ENCODE measurements at places on chromosomes 12 and 14. TPM values are rescaled to one million over a fixed set of nuclear protein-coding genes. Genes with fewer than 3 reads are reported as not detected.

The MORN3 gene
- 0.33 TPM for total RNA-seq

The TAS2R43 gene
- total RNA-seq = 0.33 TPM

The PTPN6 gene
- under 0.01 TPM for total RNA-seq

The FSCB gene
- total RNA-seq = not detected
